ENCODE measurements at places on chromosomes 4 and X.
A peak's percentile ranks its signal among the peaks of the same experiment; 100 is the strongest.

DNA sequence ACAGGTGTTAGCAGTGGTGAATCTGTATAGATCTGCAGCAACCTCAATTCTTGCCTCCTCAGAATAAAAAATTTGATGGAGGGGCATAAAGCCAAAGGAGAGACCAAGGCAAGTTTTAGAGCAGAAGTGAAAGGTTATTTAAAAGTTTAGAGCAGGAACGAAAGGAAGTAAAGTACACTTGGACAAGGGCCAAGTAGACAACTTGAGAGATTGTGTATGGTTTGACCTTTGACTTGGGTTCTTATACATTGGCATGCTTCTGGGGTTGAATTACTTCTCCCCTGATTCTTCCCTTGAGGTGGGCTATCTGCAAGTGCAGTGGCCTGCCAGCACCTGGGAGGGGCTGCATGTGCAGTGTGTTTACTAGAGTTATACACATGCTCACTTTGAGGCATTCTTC is 278.8 kb upstream of the NDST3 start:
- no peak for DNase-seq

- peak; percentile 97 for DNase-seq
Measured at GRCh38 chrX:120603707-120604360, at the start of gene MCTS1. Gene MCTS1 (plus strand): TSS chrX:120604101. CDS start chrX:120604237, 136 bp downstream.

DNA sequence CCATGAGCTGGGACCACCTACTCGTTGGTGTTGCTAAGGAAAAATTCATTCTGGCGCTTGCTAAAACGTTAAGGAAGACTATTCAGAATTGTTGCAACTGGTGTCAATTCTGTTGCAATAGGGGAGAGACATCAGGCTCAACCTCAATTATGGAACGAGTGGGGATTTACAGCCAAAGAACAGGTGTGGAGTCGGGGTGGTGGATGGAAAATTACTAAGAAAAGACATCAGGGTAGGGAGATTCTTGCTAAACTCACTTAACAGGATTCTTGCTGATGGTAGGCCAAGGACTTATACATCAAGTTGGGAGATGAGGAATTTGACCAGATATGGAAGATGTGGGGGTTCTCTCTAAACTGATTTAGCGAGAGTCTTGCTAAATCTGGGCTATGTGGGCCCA is 139.7 kb downstream of the TENM3 start:
- DNase-seq, result no peak

DNA sequence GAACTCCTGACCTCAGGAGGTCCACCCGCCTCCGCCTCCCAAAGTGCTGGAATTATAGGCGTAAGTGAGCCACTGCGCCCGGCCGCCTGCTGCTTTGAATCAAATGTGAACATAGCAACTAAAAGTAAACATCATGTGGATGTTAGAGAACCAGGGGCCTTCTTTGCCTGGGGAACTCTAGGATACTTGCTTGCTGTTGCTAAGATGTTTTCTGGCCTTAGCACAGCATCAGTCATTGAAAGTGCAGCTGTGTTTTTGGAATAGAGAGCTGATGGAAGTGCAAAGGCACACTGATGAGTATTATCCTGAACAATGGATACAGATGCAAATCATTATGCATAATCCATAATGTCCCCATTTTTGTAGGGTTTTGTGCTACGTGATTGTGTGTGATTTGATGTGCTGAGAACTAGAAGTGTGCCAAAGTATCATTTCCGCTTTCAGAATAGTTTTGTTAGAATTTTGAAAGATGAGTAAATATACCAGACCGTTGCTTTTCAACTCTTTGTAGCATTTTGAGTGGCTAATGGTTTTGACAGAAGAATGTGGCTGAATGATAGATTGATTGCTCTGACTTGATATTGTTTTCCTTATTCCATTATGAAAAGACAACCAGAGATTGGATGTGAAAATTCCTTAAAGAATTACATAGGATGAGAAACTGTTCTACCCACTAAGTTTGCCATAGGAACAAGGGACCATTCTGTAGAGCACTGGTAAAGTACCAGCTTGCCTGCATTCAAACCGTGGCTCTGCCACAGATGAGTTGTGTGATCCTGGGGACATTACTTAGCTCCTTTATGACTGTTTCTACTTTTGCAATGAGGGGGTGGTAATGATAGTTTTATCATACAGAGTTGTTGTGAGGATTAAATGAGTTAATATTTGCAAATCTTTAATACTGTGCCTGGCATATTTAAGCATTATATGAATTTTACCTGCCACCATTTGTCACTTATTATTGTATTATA is 74.7 kb downstream of the REPS2 start:
- no peak for DNase-seq

GRCh38 chrX:108696690-108697089 is 39.7 kb downstream of the IRS4 start:
- peak; percentile 16 for DNase-seq

DNA sequence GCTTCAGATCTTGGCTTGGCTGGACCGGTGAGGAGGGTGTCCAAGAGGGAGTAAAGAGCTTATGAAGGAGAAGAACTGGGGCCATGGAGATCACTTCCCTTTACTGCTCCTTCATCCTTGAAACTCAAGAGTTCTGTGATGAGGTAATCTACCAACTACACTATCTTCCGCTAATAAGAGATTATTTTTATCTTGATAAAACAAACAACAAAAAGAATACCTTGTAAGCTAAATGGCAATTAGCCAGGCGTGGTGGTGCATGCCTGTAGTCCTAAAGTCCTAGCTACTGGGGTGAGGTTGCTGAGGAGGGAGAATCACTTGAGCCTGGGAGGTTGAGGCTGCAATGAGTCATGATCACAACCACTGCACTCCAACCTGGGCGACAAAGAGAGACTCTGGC is 47.4 kb downstream of the HAUS3 start:
- DNase-seq, result no peak

GRCh38 chr4:38954727-38955126 is 77.5 kb downstream of the TMEM156 start:
- DNase-seq, result no peak

DNA sequence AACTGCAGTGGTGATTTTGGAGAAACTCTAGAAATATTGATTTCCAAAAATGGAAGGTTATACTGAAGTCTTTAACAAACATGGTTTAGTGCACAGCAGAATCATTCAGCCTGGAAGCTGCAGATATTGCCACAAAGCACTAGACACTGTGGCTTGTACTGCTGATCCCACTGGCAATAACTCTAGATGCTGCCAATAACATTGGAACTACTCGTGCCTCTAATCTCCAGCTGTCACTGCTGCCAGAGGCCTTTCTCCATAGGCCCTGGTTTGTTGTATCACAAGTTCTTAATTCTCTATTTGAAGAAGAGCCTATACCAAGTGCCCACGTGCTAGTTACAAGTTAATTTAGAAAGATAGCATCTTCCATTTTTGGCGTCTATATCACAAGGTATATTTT is 19.3 kb downstream of the DMP1 start:
- DNase-seq, result no peak

DNA sequence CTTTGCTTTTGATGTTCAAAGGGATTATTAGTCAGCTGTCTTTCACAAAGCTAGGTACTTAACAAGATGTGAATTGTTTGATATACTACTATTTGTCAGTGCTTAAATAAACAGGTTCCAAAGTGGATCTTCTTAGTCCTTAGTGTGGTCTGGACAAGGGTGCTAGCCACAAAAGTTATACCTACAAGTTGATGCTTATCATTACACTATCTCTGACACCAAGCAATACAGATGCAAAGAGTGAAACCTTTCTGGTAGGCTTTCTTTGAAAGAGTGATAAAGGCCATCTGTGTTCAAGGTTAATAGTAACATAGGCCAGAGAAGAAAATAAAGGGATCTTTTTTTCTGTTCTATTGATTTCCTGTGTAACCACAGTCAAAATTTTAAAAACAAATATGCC is 12.2 kb upstream of the RBPJ start:
- DNase-seq, result no peak

DNA sequence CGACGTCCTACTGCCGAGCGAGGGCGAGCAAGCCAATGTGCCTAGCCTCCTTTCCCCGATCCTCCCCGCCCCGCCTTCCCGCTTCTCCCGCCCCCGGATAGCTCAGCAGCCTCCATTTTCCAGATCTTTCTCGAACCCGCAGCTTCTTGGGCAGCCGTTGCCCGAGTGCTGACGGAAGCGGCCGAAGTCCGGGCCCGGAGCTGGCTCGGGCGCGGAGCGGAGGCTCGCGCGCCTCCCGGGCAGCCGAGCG is 172 bp upstream of the HSPA4L start:
- DNase-seq, result peak; percentile 83

GRCh38 chr4:17812125-17812524 is 1.3 kb downstream of the NCAPG start:
- no peak for DNase-seq

- no peak for DNase-seq
Measured at GRCh38 chr4:171334549-171334948, 478.7 kb upstream of the GALNTL6 start.

DNA sequence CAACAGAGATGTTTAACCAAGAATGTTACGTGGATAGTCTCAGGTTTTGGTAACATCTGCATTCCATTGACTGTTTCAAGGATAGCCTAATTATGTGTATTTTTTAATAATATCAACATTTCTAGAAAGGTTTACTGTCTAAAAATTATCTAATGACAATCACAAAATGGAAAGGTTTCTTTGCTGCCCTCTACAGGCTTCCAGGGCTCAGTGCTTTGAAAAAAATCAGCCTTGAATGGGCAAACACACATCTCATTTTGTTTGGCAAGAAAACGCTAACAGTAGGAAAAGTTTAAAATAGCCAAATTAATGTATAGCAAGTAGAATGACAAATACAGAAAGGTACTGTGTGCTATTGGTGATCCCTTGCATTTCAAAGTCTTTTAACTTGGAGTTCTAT is 223.4 kb upstream of the PRPS2 start:
- peak; percentile 8 for DNase-seq

DNA sequence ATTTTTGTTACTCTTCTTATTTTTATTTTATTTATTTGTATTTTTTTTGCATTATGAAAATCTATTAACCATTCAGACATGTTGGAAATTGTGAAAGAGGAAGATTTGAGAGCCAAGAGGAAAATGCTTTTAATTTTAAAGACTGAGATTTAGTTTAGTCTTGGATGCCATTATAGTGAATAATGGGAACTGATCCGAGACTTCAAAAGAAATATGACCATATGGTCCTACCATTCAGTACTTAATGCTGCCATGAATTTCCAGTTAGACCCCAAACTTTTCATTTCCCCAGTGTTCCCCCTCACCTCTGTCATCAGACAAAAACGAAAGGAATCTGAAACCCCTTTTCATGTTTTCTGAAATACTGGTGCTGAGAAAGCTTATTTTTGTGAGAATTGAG is 95.5 kb downstream of the TENM3 start:
- DNase-seq, result no peak

DNA sequence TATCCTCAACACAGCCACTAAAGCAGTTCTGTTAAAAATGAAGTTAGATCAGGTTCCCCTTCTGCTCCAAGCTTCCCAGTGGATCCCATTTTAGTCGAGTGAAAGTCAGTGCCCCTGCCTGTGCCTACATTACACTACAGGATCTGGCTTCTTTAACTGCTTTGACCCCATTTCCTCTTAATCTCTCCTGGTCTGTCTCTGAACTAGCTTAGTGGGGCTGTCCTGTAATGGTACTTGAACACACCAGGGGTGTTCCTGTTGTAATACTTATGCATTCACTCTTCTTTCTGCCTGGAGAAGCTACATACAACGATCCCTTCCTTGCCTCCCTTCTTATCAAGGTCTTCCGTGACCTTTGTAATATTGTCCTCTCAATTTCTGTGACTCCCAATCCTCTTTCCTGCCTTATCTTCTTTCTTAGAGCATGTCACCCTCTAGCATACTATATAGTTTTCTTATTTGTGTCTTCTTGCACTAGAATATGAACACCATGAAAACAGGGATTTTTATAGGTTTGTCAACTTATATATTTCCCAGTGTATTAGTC is 16.7 kb downstream of the ARSJ start:
- no peak for DNase-seq

GRCh38 chrX:11579636-11580600 is 85.8 kb downstream of the ARHGAP6 start:
- peak; percentile 78 for DNase-seq

- no peak for DNase-seq
Measured at GRCh38 chr4:73053076-73053475, 16.4 kb downstream of the COX18 start.

DNA sequence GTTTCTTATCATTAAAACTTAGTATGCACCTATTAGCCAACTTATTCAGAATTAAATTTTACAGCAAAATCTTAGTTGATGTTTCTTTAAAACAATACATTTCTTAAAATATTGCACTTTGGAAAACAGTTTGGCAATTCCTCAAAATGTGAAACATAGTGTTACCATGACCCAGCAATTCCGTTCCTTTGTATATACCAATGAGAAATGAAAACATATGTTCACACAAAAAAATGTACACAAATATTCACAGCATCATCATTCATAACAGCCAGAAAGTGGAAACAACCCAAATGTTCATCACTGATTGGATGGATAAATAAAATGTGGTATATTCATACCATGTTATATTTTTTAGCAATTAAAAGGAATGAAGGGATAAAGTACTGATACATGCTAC is 50.2 kb downstream of the WDR44 start:
- peak; percentile 9 for DNase-seq

- peak; percentile 75 for DNase-seq
Measured at GRCh38 chr4:123667496-123667895, 270.9 kb downstream of the SPRY1 start.

DNA sequence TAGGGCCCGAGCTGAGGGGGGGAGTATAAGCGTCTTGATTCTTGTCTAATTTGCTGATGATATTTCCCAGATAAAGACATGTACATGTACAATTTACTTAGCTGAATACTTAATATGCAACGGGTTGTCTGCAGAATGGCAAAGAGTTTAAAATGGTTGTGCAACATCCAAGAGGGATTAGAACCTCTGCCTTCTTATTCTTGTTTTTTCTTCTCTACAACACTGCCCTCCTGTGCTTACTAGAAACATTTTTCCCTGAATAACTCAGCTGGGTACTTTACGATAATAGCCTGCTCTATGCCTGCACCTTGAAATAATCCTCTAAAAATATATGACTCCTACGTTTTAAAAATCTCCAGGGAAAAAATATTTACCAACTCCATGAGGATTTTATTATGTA is 41.8 kb downstream of the INTS12 start:
- no peak for DNase-seq

DNA sequence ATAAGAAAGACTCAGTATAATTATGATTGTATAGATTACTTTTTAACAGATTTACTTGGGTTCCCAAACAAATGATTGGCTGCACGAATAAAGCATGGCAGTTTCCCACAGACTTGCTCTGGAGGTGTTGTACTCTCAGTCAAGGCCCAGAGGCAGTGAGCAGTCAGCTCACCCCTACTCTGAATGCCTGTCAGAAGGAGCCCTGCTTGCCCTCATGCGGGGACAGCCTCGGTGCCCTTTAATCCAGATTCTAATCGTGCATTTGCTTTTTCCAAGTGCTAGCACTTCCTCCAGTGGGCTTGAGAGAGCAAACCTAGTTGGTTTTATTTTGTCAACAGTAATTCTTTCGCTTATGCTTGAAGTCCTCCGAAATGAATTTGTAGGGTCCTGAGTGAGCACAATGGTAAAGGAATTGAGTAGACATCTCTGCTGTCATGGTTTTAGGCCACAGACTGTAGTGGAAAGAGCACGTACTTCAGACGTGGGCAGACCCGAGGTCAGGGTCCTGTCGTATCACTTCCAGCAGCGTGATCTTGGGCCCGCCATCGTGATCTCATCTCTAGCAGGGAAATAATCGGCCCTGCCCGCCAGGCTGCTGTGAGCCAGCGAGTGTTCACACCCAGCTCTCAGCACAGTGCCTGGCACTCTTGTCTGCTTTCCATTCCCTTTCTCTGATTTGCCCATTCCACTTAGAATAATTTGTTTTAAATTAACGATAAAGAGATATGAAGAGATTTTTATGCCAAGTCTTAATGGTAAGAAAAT is 48.3 kb downstream of the GRK4 start:
- DNase-seq, result no peak
